Memory B cell (primary cell): ENCODE measurements at places on chromosomes 3 and 15.
A peak's percentile ranks its signal among the peaks of the same experiment; 100 is the strongest.

DNA sequence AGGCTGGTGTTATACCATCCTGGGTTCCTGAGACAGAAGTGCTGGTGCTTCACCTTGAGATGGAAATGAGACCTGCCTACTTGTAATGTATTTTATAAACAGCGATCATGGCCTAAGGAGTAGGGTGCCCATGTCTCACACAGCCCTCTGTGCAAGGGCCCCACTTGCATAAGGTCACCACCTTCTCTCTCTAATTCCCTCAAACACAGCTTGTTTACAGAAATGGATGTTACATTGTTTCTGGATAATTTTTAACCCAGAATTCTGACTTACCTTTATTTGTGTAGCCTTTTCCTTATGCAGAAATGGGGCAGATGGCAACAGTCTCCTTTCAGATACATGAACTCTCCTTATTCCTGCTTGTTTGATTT lies 95.1 kb upstream of the UMPS start:
- DNase-seq = no peak

- DNase-seq = no peak
Observed at GRCh38 chr15:47961401-47962090, 159.2 kb upstream of the SLC24A5 start.

DNA sequence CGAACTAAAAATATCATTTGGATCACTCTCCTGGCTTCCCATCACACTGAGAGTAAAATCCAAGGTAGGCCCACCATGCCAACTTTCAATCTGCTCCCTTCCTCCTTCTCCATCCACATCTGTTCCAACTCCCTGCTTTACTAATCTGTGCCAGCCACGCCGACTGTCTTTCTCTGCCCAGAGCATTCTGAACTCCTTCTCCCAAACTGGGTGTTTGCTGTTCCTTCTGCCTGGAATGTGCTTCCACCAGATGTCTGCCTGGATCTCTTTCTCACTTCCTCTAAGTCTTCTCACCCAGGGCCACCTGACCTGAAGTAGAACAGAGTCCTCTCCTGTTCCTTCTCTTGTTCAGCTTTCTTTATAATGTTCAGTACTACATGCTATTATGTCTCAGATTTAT lies 5.6 kb upstream of the ARL8B start:
- no peak for DNase-seq

GRCh38 chr3:177885063-177885462 lies 651.2 kb upstream of the KCNMB2 start:
- DNase-seq = no peak

DNA sequence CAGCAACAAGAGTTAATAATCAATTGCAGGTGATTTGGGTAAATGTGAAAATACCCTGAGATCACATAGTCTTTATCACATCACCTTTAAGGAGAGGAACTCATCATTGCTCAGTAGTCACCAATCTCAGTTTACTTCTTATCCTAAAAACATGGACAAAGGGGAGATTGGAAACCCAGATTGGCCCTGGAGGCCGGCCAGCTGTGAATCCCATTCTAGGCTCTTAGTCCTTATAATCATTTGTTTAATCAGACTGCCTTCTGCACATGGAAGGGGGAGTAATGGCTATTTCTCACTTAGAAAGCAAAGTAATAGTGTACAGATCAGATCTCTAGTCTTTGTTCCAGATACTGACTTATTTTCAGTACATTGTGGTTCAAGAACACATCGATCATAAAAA lies 37.2 kb upstream of the CPB1 start:
- no peak for DNase-seq

GRCh38 chr3:153038779-153039178 lies 123.2 kb upstream of the RAP2B start:
- no peak for DNase-seq

DNA sequence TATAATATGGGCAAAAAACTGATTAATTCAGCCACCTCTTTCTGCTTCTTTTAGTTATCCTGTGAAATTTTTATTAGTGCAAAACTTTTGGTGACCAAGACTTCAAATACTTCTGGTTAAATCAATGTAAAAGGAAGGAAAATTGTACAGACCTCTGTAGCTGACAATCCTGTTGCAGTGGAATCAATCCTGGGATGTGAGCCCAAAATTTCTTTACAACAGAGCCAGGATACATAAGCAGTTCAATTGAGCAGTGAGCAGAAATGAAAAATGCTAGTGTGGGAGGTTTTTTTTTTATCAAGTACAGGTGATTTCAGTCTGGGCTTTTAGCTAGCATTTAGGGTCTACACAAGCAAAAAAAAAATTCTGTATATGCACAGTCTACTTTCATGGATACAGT lies 398.0 kb downstream of the OTOL1 start:
- DNase-seq = no peak

DNA sequence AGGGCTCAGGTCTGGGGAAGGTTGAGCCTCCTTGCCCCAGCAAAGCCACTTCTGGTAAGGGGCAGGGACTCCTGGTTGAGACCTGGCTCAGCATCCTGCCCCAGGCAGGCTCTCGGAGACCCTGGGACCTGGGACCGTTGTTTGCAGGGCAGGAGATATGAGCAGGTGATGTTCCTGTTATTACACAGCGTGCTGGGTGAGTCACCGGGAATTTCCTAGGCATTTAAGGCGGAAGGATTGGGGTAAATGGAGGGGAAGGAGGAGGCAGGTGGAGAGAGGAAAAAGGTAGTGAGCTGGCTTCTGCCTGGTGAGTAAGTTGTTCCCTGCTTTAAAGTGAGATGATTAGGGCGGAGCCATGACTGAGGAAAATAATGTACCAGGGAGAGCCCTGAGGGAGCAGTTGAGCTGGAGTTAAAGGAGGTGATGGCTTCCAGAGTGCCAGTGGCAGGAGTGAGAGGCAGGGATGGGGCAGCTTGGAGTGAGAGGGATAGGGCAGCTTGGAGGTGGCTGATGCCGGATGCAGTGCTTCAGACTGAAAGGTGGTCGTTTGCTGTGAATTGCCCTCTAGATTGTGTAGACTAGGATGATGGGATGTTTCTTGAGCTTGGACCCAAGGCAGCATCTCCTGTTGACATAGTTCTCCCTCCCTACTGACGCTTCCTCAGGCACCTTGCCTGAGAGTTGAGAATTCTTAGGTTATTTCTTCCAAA lies 79.4 kb downstream of the AAGAB start:
- no peak for DNase-seq

GRCh38 chr3:62712746-62713145 lies 162.5 kb downstream of the CADPS start:
- DNase-seq = no peak

- no peak for DNase-seq
Observed at GRCh38 chr3:24137958-24138875, 193.1 kb downstream of the NR1D2 start.

DNA sequence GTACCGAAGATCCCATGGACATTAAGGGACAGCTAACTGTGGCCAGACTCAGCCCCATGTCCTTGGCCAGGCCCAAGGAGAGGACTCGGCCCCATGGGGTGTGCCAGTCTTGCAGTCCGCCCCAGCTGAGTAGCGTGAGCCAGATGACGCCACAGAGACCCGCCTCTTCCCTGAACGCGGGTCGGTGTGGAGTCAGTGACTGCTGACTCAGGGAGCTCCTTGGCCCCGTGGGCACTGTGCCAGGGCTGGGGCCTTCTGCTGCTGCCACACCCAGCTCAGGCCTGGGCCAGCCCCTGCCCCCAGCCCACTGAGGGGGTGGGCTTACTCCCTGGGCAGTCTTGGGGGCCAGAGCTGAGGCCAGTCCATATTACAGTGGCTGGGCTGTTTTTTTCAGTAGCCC lies 52.8 kb downstream of the PLXNA1 start:
- no peak for DNase-seq

- no peak for DNase-seq
Observed at GRCh38 chr15:71198846-71199245, 83.6 kb downstream of the THSD4 start.

- DNase-seq = no peak
Observed at GRCh38 chr3:157631478-157631877, 128.3 kb upstream of the VEPH1 start.

GRCh38 chr3:153513236-153513635 lies 351.2 kb downstream of the RAP2B start:
- no peak for DNase-seq

DNA sequence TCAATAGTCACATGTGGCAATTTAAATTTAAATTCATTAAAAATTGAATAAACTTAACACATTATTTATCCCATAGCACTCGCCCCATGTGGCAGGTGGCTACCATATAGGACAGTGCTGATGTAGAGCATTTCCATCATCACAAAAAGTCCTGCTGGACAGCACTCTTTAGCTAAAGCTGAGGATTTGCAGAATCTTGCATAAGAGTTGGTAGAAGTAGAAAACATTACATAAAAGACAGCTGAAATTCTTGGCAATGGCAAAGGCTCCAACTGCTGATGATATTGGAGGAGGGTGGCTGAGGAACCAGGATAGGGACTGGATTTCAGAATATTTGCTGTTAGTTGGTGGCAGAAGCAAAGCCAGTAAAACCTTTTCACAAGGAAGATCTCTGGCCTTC lies 230.7 kb upstream of the SATB1 start:
- DNase-seq = no peak

- DNase-seq = no peak
Observed at GRCh38 chr3:152097120-152097519, 171.6 kb upstream of the MBNL1 start.

GRCh38 chr15:75663931-75664421 lies 16.3 kb downstream of the SNX33 start:
- no peak for DNase-seq

DNA sequence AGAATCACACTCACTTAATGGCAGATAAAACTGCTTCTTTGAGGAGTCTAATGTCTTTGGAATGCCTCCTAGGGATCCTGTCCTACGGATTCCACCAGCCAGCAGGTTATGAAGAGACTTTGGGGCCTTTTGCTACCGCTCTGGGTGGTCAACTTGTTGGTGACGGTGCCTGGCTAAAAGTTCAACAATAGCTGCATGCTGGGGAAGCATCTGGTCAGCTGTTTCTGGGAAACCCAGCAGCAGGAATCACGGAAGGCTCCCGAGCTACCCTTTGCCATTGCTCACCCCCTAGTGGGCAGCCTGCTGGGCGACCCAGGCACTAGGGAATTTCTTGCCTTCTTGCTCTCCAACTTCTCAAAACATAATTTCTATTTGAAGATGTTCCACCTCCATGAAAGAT lies 263.3 kb downstream of the NEK10 start:
- no peak for DNase-seq

GRCh38 chr3:149536429-149536828 lies 61.9 kb downstream of the TM4SF4 start:
- no peak for DNase-seq

GRCh38 chr3:119304201-119304713 lies 10.1 kb downstream of the ARHGAP31 start:
- DNase-seq = no peak

GRCh38 chr15:42494998-42495360 lies 455 bp upstream of the SNAP23 start:
- no peak for DNase-seq

- DNase-seq = peak; percentile 30
Observed at GRCh38 chr3:45224824-45225464, 1.1 kb downstream of the TMEM158 start.

GRCh38 chr15:40942878-40943277 lies 10.4 kb upstream of the CHAC1 start:
- no peak for DNase-seq

- DNase-seq = no peak
Observed at GRCh38 chr3:33977227-33977626, 178.8 kb downstream of the PDCD6IP start.

DNA sequence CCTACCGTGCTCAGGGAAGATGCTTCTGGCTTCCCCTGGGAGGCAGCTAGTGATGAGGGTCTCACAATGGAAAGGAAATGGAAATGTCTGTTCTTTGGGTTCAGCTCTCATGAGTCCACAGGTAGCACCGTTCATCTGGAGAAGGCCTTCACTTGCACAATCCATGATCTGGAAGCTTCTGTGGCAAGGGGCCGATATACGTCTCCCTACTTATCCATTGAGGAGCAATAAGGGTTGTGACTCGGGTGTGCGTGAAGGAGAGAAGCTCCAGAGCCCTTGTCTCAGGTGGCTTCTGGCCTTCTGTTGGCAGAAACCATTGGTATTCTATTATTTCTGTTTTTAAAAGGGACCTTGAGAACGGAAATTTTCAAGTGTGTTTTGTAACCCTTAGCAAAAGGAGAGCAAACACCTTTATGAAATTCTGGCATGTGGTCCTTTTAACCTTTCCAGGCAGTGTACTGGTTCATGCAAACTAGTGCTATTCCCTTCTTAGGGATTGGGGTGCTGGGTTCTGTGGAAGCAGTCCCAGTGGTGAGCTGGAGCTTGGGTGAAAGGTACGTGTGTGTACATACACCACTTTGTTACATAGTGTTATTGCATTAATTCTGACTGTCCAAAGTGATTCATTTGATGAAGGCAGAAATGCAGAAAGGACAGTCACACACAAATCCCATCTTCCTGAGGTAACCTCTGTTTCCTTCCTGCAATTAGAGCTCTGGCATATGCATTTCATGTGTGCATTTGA lies 32.5 kb downstream of the KLF13 start:
- DNase-seq = no peak

DNA sequence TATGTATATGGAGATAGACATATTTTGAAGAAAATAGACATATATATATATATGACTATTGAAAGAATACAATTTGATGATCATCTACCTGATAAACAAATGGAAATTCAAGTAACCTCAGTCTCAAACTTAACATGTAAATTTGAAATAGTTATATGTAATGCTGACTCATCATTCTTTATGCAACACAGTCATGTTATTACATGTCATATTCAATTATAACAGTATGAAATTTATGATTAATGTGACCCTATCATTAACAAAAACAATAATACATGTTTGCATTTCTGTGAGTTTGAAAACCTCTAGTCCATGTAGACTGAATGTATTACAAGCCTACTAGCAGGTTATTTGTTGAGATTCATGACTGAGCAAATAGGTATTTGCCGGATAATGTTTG lies 204.1 kb downstream of the CADM2 start:
- DNase-seq = no peak

DNA sequence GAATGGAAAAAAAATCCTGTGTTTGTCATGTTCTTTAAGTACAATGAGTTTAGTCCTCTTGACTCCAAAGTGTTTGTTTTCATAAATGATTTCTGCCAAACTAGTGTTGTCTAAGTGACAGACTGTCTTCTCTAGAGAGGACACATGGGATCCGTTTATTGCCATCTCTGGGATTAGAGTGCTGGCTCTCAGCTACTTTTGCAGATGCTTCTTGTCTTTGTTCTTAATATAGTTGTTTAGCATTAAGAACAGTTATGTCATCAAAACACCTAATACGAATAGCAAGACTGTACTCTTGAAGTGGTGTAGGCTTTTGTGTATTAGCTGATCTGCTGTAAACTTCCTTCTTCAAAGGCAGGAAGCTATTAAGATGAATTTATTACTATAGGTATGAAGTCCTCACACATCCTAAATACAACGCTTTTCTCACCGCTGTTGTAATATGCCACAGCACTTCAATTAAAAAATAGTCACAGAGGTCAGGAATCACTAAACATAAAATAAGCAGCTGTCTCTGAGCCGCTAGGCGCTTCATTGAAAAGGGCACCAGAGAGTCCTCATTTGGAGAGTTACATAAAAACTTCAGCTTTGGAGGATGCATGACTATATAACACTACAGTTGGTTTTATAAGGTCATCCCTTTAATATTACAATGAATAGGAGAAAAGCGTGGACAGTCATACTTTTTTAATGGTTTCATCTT lies 128.3 kb upstream of the ZNF385D start:
- no peak for DNase-seq

GRCh38 chr15:94028121-94028520 lies 203.2 kb upstream of the MCTP2 start:
- DNase-seq = no peak
